ENCODE measurements at places on chromosomes 11 and 22.

- DNase-seq = no peak
Measured at GRCh38 chr11:110508786-110509185, 79.0 kb downstream of the FDX1 start.

DNA sequence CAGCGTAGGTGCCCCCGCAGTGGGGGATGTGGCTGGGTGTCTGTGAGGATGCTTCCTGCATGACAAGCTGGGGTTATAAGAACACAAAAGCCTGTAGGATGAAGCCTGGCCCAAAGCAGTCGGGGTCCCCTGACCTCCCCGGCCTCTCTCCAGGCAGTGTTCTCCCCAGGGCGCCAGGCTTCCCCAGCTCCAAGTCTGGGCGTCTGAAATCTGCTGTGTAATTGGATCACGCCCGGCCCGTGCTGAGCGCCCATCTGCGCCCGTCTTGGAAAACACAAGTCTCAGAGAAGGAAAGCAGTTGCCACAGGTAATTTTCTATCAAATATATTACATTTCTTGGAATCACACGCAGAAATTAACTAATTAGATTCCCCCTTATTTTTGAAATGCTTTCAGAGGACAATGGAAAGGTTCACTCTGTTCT, 233.3 kb downstream of the CTTN start:
- DNase-seq = no peak

GRCh38 chr11:995752-996420, 40.6 kb downstream of the MUC6 start:
- DNase-seq = no peak

DNA sequence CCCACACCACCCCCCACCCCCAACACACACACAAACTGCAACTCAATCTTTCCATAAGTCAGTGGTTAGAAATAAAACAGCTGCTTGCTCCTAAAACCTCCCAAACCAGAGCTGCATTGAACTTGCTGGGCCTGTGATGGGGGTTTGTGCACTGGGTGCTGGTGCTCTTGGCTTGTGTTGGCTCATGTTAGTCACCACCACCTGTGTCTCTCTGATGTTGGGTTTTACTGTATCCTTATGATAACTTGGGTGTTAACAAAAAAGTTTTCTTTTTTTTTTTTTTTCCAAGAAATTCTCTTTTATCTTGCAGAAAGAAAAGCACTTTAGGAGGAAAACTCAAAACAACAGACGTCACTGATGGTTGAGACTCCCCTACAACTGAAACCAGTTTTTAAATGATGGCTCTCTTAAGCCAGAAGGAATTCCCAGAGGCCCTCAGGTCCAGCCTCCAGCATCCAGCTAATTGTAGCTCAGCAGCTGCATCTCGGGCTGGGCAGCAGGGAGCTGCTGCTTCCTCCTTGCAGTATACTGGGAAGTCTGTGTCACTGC, 79.9 kb upstream of the DRD2 start:
- no peak for DNase-seq

GRCh38 chr11:910044-910588, 494 bp downstream of the CHID1 start:
- DNase-seq = no peak

DNA sequence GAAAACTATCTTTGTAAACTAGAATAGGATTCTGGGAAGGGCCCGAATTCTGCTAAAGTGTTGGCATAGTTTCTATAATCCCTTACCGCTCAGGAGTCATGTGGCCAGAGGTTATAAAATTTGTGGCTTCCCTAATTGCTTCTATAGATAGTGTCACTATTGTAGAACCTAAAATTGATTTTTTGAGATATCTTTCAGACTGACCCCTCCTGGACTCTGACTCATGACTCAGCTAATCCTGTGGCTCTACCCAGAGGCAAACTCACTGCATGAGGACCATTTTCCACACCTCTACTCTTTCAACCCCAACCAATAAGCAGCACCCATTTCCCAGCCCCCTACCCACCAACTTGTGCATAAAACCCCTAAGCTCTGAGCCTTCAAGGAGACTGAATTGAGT, 61.8 kb upstream of the PRSS23 start:
- DNase-seq = no peak

GRCh38 chr11:72924568-72925190, 110.5 kb downstream of the ATG16L2 start:
- no peak for DNase-seq

GRCh38 chr22:20315337-20316216, 4.3 kb downstream of the DGCR6L start:
- DNase-seq = no peak

- DNase-seq = no peak
Measured at GRCh38 chr22:49042066-49042465, 785.6 kb downstream of the BRD1 start.

Data from stimulated activated CD8-positive, alpha-beta memory T cell treated with anti-CD3 and anti-CD28 coated beads, Interleukin-4, amount 100 ng/mL, for 4 hours (primary cell).